Smooth muscle cell of bladder (primary cell): ENCODE measurements at places on chromosomes 12 and 14. TPM values are rescaled to one million over a fixed set of nuclear protein-coding genes. Genes with fewer than 3 reads are reported as not detected.

The MTRFR gene
- total RNA-seq: 9.9 and 13.5 TPM in 2 replicates

The OR4E2 gene
- not detected in 2 replicates for total RNA-seq

The HHIPL1 gene
- total RNA-seq: 4.4 and 7.9 TPM in 2 replicates

The LRP1-AS gene
- not detected in 2 replicates for total RNA-seq

The CCDC177 gene
- total RNA-seq: under 0.01 TPM in 2 replicates

The C12orf54 gene
- not detected in 2 replicates for total RNA-seq

The ZNF268 gene
- 25.3 and 26.6 TPM in 2 replicates for total RNA-seq

The P2RX7 gene
- 0.65 and 1.7 TPM in 2 replicates for total RNA-seq

The KRT74 gene
- not detected in 2 replicates for total RNA-seq

The RNU7-1 gene
- not detected in 2 replicates for total RNA-seq

The VRTN gene
- not detected in 2 replicates for total RNA-seq

The SLC5A8 gene
- not detected in 2 replicates for total RNA-seq

The FOXM1 gene
- total RNA-seq: 1.7 and 1.8 TPM in 2 replicates

The MMP19 gene
- total RNA-seq: 5.9 and 6.1 TPM in 2 replicates

The CNTN1 gene
- 0.28 and 0.65 TPM in 2 replicates for total RNA-seq

The SLC17A8 gene
- total RNA-seq: not detected in 2 replicates

The LBHD2 gene
- total RNA-seq: not detected in 2 replicates

The TCL1A gene
- not detected in 2 replicates for total RNA-seq

The MYF6 gene
- not detected in 2 replicates for total RNA-seq

The CLEC1B gene
- not detected in 2 replicates for total RNA-seq

The FGF6 gene
- not detected in 2 replicates for total RNA-seq

The PPP4R4 gene
- total RNA-seq: 1.7 and 4.1 TPM in 2 replicates

The MMAB gene
- total RNA-seq: 55.6 and 57.8 TPM in 2 replicates

The SPIC gene
- not detected in 2 replicates for total RNA-seq

The OTX2 gene
- not detected in 2 replicates for total RNA-seq

The CLEC9A gene
- total RNA-seq: not detected in 2 replicates

The SYCP3 gene
- total RNA-seq: 0.14 and 0.46 TPM in 2 replicates
